ENCODE measurements at places on chromosomes 3 and 15.

DNA sequence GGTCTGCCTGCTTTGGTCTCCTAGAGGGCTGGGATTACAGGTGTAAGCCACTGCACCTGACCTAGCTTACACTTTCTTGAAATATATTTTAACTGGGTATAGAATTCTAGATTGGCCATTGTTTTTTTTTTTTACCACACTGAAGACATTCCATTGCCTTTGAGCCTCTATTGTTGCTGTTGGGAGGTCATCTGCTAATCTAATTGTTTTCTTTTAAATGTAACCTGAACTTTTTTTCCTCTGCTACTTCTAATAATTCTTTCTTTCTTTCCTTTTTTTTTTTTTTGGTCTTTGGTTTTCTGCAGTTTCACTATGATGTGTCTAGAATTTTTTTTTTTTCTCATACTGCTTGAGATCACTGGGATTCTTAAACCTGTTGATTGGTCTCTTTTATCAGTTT is 28.1 kb downstream of the ERICH6 start:
- DNase-seq, result no peak

DNA sequence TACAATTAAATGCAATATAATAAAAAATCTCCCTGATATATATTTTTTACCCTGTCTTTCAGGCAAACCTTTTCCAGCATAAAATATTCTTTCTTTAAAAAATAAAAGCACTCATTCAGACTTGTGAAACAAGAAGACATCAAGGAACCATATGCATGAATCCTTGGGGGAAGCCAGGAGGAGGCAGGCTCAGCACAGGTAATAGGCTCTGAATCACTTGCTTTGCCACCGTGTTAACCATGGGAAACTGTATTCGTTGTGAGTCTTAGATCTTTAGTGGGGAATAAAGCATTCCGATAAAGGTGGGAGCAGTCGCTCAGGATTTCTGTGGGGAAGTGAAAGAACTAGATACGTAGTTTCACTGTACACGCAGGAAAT is 42.4 kb downstream of the FBN1 start:
- no peak for DNase-seq

GRCh38 chr3:46701181-46701939 is at the start of gene TMIE:
Gene TMIE (plus strand): TSS chr3:46701392. CDS start chr3:46701488, 96 bp downstream.
- no peak for DNase-seq

DNA sequence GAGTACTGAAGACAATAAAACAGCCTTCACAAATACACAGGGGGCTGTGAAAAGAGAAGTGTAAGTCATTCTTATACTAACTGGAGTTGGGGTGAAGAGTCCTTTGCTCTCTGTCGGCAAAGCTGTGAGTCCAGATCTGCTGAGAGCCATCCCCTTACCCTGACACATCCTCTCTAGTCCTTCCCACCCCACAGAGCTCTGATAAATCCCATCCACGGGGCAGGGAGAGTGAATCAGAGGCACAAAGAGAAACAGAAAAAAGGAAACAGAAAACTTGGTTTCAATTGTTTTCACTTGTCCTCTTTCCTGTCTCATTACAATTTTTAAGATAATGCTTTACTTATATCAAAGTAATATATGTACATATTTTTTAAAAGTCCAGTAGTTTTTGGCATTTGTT is 18.2 kb upstream of the ZNF639 start:
- no peak for DNase-seq

GRCh38 chr3:118688396-118688884 is 346.2 kb downstream of the IGSF11 start:
- no peak for DNase-seq

- DNase-seq, result no peak
Observed at GRCh38 chr15:70528816-70529215, 234.5 kb downstream of the UACA start.
